ENCODE measurements at places on chromosomes 7 and 10.

DNA sequence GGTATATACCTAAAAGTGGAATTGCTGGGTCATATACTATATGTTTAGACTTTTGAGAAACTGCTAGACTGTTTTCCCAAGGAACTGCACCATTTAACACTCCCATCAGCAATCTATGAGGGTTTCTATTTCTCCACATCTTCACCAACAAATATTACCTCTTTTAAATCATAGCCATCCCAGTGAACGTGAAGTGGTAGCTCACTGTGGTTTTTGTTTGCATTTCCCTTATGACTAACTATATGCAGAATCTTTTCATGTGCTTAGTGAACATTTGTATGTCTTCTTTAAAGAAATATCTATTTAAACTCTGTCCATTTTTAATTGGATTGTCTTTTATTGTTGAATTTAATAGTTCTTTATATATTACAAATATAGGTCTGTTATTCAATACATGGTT lies 115.8 kb upstream of the SEC61G start:
- DNase-seq: no peak

GRCh38 chr7:14934839-14935238 lies 32.3 kb upstream of the DGKB start:
- no peak for DNase-seq

DNA sequence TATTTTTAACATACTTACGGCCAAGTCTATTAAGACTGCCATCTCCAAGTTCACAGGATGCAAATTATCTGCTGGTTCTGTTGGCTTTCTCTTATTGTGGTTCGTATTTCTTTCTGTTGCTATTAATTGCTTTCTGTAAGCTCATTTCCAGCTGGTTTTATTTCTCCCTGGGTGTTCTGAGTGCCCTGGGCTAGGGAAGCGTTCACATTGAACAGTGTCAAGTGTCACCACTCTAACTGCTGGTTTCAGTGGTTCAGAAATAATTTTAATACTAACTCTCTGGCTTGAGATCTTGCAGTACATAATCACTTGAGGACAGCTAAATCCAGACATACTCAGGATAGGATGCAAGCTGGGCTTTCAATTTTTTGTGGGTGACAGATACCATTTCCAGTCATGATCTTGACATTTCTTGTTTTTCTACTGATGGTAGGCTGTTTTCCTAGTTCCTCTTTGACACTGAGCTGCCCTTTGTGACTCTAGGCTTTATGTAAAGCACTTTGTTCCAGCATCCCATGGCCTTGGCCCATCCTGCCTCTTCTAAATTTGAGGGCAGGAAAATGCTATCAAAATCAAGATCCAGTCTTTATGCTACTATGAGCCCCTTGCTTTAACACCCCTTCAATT lies 117.6 kb downstream of the SNX13 start:
- DNase-seq: no peak

DNA sequence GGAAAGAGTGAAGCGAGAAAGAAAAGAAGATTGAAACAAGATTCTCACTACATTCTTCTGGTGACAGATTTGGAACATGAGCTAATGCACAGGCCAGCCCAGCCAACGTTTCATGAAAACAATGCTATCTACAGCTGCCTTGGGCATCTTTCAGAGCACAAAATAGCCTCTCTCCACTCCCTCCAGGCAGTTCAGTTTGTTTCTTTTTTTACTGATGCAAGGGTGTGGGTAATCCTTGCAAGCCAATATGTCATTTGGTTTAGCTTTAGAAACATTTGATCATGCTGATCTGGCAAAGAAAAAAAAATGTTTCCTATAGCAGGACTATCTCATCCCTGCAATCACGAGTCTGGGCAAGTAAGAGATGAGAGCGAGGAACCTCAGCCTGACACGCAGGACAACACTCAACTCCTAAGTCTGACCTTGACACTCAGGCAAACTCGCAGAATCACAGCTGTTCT lies 35.9 kb downstream of the SVIL start:
- no peak for DNase-seq

GRCh38 chr7:28349637-28350036 lies 62.7 kb upstream of the CREB5 start:
- DNase-seq: no peak

GRCh38 chr10:71077796-71078453 lies 134.4 kb upstream of the UNC5B start:
- no peak for DNase-seq
